Endodermal cell (in vitro differentiated cells): ENCODE measurements at places on chromosomes 2 and 18.

GRCh38 chr2:28688818-28689217 is 62.8 kb upstream of the PPP1CB start:
- DNase-seq, result no peak

GRCh38 chr2:231909631-231910030 is 16.6 kb downstream of the NPPC start:
- DNase-seq, result no peak

- no peak for DNase-seq
Measured at GRCh38 chr2:146821836-146822316, 1023.0 kb upstream of the ACVR2A start.

DNA sequence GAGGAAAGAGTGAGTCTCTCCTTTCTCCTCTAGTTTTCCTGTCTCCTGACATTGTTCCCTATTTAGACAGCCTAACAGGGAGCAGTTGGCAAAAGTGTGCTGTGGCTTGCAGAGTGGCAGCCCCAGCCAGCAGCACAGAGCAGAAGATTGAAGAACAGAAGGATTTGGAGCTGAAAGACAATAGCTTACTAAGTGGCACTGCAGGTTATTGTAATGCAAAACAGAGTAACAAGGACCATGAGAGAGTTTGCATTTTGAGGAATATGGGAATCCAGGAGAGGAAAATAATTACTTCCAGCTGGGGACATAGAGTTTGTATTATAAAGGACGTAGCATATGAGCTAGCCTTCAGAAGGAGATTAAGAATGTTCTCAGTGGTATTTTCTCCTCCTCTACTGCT is 342.4 kb downstream of the AKAIN1 start:
- peak; percentile 69 for DNase-seq
